Activated T-helper 1 cell treated with anti-CD3 and anti-CD28 coated beads, Interleukin-2, amount 50 U/mL, for 16 hours (primary cell): ENCODE measurements at places on chromosomes 1 and 21.

DNA sequence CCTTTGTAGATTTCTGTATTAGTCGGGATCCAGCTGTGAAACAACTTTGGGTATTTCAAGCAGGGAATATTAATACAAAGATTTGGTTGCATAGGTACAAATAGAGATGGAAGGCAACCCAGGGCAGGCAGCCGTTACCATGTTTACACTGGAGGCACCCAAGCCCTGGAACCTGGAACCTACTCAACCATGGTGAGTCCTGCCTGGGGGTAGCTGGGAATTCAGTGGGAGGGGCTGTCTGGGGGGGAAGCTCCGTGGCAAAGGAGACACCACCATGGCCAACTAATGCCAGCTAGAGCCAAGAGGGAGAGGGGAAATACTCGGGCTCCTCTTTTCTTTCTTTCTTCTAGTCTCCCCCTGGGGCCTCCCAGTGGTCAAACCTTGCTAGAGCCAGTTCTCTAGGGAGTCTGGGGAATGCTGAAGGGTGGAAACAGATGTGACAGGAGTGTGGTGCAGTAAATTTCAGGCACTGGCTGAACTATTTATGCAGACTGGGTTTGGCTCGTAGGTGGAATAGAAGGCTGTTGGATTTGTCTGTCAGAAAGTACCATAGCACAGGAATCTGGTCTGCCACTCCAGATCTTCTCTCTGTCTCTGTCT, 91.9 kb upstream of the CACNA1E start:
- DNase-seq = no peak

DNA sequence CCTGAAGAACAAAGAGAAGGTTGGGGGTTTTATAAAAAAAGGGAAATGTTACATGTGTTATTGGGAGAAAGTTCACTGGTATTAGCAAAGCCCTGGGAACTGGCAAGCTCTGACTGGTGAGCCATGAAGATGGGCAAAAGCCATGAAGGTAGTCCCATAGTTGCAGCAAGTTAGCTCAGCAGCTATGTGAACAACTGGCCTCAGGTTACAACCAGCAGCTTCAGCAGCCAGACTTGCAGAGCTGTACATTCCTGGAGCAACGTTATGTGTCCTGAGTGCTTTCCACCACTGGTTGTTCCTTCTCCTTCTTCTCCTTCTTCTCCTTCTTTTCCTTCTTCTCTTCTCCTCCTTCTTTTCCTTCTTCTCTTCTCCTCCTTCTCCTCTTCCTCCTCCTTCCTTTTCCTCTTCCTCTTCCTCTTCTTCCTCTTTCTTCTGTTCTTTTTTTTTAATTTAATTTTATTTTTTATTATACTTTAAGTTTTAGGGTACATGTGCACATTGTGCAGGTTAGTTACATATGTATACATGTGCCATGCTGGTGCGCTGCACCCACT, 56.1 kb upstream of the TLR5 start:
- no peak for DNase-seq

DNA sequence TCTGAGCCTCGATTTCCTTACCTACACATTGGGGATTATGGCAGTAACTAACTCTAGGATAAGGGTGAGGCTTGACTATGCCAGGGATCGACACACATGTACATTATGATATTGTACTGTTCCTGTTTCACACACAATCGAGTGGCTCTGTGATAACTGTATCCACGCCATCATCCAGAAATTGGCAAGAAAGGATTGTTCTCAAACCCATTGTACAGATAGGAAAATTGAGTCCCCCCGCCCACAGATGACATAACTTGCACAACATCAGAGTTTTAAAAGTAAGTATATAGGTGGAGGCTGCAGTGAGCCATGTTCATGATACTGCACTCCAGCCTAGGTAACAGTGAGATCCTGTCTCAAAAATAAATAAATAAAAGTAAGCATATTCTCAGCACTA, 3.8 kb downstream of the KANK4 start:
- DNase-seq = no peak

- DNase-seq = no peak
Observed at GRCh38 chr1:36096500-36097432, 8.1 kb downstream of the ADPRS start.

DNA sequence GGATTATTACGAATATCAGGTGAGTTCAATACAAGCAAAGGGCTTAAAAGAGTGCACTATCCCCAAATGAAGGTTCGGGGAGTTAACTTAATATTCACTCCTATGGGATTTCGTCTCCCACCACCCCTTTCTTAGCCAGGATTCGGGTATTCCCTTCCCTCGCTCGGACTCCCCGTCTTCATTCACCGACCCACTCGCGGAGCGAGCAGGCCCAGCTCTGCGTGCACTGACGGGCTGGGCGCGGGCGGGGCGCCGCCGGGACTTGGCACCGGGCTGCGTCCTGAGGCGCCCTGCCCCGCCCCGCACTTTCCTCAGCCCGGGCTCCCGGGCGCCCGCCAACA, 7.7 kb upstream of the MPZL1 start:
- peak; percentile 71 for DNase-seq

DNA sequence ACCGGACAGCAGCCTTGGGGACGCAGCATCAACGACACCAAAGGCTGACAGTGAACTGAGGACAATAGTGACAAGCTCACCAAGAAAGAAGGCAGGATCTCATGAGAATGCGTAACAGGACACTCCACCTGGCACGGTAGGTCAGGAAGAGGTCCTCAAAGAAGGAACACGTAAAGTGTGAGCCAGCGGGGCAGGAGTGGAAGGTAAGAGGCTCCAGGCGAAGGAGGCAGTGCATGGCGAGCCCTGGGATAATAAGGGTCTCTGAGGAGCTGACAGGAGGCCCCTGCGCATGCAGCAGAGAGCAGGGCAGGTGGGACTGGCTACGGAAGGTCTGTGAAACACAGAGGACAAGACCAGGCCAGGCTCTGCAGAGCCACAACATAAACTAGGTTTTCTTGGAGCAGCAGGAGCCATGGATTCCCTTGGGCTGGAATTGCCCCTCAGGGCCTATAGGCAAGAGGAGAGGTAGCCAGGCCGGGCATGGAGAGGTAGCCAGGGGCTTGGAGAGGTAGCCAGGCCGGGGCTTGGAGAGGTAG, 8.2 kb downstream of the LSS start:
- DNase-seq = no peak

DNA sequence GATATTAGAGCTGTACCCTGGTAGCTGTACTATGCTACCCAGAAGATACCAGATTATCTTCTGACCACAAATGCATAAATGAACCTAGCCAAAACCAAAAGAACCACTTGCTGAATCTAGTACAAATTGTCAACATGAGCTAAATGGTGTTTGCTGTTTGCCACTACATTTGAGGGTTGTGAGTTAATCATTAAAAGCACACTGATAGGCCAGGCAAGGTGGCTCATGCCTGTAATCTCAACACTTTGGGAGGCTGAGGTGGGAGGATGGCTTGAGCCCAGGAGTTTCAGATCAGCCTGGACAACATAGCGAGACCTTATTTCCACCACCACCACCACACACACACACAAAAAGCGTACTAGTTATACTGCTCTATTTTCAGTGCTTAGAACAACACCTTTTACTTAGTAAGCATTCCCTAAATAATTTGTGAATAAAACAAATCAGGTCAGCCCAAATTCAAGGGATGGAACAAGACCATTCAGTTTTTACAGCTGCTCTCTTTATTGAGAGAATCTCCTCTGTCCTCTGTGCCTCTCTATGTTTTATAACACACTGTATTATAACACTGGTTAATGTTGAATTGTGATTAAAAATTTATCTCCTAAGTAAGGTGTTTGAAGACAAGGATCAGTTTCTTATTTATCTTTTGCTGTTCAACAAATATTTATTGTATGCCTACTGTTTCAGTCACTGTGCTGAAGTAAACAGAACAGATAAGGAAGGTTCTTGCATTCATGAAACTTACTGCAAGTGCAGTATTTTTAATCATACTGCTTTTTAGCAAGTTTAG, 44.0 kb downstream of the MAGI3 start:
- DNase-seq = no peak

DNA sequence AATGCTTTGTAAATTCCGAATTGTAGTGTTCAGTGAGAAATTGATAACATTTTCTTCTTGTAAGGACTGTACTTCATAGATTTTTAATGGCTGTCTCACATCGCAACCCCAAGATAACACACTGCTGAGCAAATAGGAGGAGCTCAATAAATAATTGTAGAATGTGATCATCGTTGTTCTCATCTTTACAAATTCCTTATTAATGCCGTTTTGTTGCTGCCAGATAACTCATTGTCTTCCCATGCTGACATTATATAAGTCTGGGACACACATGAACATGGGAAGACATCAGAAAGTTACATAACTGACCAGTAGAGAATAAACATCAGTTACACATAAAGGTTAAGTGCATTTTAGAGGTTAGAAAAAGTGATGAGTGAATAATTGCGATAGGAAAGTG, 46.4 kb upstream of the TSPAN2 start:
- no peak for DNase-seq

GRCh38 chr1:4000811-4001251, 100.8 kb upstream of the C1orf174 start:
- no peak for DNase-seq

DNA sequence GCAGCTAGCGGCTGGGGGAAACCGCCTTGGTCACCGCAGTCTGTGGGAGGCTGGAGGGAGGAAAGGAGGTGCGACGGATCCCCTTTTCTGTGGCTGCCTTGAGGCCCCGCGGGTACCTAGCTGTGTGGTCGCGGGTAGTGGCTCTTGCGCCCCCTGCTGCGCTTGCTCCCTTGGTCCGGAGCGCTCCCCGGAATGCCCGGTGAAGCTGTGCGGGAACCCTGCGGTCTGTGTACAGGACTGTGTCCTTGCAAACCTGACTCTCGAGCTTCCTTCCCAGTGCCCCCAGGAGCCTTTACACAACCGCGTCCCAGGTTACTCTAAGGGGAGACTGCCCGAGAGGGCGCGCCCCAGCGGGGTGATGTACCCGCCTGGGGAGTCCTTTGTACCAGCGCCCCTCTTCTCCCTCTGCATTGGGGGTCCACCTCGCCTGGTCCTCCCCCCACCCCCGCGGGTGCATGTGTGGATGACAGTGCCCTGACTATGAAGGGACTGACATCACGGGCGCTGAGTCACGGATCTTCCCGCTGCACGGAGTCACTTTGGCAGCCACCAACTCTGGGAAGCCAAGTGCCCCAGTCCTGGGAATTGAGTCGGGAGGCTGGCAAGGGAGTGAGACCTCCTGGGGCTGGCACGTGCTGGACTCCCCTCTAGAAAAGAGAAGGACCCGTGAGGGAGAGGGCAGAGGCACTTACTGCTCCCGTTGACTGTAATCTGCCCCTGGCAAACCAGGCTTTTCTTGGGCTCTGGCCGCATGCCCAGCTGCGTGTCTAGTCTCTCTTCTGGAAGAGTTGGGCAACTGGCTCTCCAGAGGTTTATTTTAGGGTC, 816 bp downstream of the IL6R start:
- DNase-seq = peak; percentile 46

DNA sequence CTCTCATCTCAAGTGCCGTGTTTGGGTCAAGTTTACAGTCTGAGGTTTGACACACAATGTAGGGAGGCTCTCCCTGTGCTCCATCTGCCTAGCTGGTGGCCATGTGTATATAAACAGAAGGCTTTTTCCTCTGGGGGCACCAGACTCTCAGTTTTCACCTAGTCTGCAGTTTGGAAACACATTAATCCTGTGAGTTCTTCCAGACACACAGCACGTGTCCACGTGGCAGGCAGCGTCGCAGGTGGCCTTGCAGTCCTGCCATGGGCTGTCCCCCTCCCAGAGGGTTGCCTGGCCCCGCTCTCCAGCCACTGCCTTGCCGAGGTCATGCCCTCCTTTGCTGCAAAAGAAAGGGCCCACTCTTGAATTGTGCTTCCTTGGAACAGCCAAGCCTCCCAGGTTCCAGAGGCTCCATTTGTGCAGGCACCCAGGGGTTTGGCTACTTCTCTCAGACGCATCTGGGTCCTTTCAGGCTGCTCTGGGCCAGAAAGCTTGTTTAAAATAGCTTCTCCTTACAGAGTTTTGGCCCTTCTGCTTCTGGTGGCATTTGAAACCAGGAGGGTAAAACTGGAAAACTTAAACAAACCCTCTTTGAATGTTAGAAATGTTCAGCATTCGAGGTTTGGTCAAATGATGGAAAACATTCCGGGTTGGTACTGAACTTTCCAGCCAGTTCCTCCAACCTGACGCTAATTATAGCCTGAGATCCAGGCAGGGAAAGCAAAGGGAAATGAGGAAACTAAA, 4.4 kb upstream of the RUNX1 start:
- no peak for DNase-seq

DNA sequence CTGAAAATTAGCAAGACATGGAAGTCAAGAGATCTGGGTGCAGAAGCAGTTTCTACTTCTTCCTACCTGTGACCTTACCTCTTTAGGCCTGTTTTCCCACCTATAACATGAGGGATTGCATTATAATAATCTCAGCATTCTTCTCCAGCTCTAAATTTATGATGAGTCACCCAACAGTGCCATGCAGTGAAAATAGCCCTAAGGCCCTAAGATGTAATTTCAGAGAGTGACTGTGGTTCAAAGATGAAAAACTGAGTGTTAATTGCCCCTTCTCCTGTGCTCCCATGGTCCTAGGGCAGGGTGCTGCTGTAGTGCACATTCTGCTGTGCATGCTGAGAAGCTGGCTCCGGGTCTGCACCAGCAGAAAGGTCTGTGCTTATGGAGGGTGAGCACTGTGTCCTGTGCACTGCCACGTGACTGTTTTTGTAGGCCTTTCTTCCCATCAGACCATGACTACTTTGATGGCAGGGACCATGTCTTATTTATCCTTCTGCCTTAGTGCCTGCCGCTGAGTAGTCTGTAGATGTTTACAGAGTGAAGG, 29.7 kb downstream of the JUN start:
- DNase-seq = no peak
